ENCODE measurements at places on chromosomes 11 and 22. TPM values are rescaled to one million over a fixed set of nuclear protein-coding genes. Genes with fewer than 3 reads are reported as not detected.

DNA sequence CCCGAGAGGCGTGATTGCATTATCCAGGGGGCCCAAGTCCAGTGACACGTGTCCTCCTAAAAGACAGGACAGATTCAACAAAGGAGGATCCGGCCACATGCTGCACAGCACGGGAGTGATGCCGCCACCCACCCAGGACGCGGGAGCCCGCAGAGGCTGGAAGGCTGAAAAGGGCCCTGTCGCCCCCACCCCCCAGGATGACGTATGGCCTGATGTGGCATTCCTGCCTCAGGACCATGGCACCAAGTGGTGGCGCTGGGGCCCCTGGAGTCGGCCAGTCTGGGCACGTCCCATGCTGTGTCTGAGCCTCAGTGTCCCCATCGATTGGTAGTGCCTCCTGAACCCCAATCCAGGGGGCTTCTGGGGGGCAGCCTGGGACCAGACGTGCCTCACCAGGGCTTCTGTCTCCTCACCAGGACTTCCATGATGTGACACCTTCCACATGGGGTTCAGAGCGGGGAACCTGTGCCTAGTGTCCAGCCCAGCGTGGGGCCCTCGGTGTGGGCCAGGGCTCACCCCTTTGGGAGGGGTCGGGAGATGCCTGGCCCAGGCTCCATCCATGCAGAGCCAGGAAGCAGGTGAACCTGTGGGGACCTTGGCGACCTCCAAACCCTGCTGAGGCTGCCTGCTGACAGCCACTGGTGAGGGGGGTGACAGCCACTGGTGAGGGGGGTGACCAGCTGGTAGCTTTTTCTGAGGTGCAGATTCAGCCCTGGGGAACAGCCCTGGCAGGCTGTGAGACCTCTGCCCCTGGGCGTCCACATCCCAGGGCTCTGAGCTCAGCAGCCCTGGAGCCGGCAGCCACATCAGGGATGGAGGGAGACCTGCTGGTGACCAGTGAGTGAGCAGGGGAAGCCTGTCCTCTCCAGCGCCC lies 75.3 kb downstream of the KCNQ1 start:
- peaks cover under 1% of the 10 kb centered on the region for H3K4me1 ChIP-seq
- DNase-seq = no peak
- no peaks in the 10 kb centered on the region for H3K36me3 ChIP-seq
- H3K27me3 ChIP-seq = no peaks in the 10 kb centered on the region

- H3K36me3 ChIP-seq = peaks cover 3% of the 10 kb centered on the region
- DNase-seq = no peak
- peaks cover 51% of the 10 kb centered on the region for H3K4me1 ChIP-seq
- H3K27ac ChIP-seq = no peak overlapping the region
- H3K27me3 ChIP-seq = no peaks in the 10 kb centered on the region
Observed at GRCh38 chr22:24137595-24137994, 43.7 kb upstream of the SUSD2 start.

DNA sequence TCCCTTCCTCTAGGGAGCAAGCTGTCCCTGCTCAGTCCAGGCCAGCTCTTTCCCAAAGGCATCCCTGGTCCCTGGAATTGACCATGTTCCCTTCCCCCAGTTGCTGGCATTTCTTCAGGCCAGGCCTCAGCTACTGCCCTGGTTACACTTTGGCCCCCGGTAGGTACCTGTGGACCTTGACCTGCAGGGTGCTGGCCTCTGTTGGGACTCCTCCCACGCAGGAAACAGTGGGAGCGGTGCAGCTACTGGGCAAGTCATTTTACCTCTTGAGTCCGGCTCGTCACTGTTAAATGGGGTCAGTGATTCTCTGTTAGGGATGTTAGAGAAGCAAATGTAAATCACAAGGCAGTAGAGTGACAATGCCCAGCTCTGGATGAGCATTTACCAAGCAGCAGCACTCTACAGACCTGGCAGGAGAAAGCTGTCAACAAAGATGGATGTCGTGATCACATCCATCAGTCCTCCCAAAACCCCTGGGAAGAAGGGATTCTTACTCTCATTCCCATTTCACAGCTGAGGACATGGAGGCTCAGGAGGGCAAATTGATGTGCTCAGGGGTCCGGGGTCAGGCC lies 16.9 kb downstream of the MYO7A start:
- no peak overlapping the region for H3K4me3 ChIP-seq
- H3K4me1 ChIP-seq = peaks cover 9% of the 10 kb centered on the region
- no peak for DNase-seq
- no peak overlapping the region for H3K27ac ChIP-seq

DNA sequence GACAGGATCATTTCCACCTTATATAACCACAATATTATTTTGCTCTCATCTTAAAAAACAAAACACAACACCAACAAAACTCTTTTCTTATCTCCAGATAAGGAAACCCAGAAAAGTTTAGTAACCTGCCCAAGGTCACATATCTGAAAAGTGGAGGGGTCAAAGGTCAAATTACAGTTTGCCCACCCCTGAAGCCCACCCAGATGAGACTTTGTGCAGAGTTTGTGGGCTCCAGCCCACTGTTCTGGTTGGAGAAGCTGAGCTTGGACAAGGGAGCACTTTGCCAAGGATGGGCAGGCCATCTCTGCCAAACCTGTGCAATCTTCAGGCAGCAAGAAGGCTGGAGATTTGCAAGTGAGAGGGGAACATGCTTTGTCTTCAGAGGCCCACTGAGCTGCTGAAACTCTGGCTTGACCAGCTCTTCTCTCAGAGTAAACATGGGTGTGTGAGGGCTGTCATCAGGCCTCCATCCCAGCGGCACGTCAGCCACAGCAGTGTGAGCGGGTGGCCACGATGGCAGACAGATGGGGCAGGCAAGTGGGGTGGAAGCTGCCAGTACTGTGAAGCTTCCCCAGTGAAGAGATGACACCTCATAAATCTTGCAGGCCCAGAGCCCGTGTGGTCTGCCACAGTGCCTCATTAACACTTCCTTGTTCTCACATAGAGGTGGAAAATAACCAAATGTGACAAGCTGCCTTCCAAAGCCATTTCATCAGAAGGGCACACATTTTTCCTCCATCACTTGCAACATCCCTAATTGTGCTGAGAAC lies 111.8 kb downstream of the CCDC81 start:
- H3K4me3 ChIP-seq = no peak overlapping the region

GRCh38 chr11:45993531-45994001 lies 71.1 kb downstream of the LARGE2 start:
- peaks cover 9% of the 10 kb centered on the region for H3K4me1 ChIP-seq
- DNase-seq = no peak
- no peaks in the 10 kb centered on the region for H3K27me3 ChIP-seq
- peak overlapping the region; percentile 55 for H3K27ac ChIP-seq
- H3K36me3 ChIP-seq = no peaks in the 10 kb centered on the region

- no peaks in the 10 kb centered on the region for H3K4me1 ChIP-seq
- no peaks in the 10 kb centered on the region for H3K27me3 ChIP-seq
- no peak overlapping the region for H3K4me3 ChIP-seq
- H3K27ac ChIP-seq = no peak overlapping the region
- H3K36me3 ChIP-seq = no peaks in the 10 kb centered on the region
Observed at GRCh38 chr22:22949953-22950352, 62.3 kb downstream of the IGLL5 start.

- no peak for DNase-seq
- H3K27me3 ChIP-seq = no peaks in the 10 kb centered on the region
- no peak overlapping the region for H3K27ac ChIP-seq
Observed at GRCh38 chr22:42699281-42699975, 21.2 kb downstream of the A4GALT start.

- DNase-seq = no peak
- peaks cover 22% of the 10 kb centered on the region for H3K4me1 ChIP-seq
- H3K4me3 ChIP-seq = no peak overlapping the region
- no peak overlapping the region for H3K27ac ChIP-seq
- peaks cover 39% of the 10 kb centered on the region for H3K36me3 ChIP-seq
Observed at GRCh38 chr11:130911306-130911705, 5.0 kb downstream of the SNX19 start.

DNA sequence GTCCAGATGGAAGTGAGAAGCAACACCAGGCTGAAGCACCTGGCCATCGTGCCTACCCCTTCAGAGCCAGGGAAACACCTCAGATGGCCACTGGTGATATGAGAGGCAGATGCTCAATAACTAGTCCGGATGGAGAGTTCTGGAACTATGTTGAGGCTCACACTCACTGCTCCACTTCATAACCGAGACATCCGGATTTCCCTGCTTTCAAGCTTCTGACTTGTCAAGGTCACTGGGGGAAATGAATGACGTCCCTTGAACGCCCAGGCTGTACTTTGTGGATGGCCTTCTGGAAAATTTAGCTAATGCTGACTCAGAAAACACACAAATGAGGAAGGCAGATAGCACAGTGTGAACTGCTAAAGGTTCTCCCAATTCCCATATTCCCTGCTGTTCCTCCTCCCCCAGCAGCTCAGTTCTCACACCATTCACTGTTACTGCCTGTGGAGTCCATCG lies at the start of gene LYVE1:
Gene LYVE1, minus strand, starts transcription at position 180 of the 456 bp plus-strand sequence. Its CDS starts 133 bp downstream, at position 47.
- H3K36me3 ChIP-seq = no peaks in the 10 kb centered on the region
- no peaks in the 10 kb centered on the region for H3K4me1 ChIP-seq
- DNase-seq = no peak
- H3K27me3 ChIP-seq = no peaks in the 10 kb centered on the region
- H3K4me3 ChIP-seq = no peak within 1 kb of the TSS

DNA sequence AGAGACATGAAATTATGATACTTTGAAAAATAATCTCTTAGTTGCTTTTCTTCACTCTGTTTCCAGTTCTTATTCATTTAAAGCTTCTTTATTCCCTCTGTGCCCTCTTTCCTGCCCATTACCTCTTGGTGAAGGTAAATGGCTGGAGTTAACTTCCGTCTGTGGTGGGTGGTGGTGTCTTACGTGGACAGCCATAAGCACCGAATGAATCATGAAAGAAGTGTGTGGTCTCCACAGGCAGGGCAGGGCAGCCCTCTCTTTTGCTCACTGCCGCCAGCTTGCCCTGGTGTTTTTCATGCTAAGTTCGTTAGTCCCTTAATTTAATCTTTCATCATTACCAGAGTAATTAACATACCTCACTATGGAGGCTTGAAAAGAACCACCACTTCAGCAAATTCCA lies 98.7 kb upstream of the SORL1-AS1 start:
- no peaks in the 10 kb centered on the region for H3K27me3 ChIP-seq
- peaks cover 3% of the 10 kb centered on the region for H3K4me1 ChIP-seq
- DNase-seq = no peak
- H3K27ac ChIP-seq = no peak overlapping the region
- no peak overlapping the region for H3K4me3 ChIP-seq

GRCh38 chr11:65576232-65576866 lies 496 bp downstream of the EHBP1L1 start:
- no peaks in the 10 kb centered on the region for H3K27me3 ChIP-seq
- H3K36me3 ChIP-seq = peaks cover 16% of the 10 kb centered on the region
- peak overlapping the region; percentile 89 for H3K4me3 ChIP-seq
- peak overlapping the region; percentile 89 for H3K27ac ChIP-seq
- no peak for DNase-seq

DNA sequence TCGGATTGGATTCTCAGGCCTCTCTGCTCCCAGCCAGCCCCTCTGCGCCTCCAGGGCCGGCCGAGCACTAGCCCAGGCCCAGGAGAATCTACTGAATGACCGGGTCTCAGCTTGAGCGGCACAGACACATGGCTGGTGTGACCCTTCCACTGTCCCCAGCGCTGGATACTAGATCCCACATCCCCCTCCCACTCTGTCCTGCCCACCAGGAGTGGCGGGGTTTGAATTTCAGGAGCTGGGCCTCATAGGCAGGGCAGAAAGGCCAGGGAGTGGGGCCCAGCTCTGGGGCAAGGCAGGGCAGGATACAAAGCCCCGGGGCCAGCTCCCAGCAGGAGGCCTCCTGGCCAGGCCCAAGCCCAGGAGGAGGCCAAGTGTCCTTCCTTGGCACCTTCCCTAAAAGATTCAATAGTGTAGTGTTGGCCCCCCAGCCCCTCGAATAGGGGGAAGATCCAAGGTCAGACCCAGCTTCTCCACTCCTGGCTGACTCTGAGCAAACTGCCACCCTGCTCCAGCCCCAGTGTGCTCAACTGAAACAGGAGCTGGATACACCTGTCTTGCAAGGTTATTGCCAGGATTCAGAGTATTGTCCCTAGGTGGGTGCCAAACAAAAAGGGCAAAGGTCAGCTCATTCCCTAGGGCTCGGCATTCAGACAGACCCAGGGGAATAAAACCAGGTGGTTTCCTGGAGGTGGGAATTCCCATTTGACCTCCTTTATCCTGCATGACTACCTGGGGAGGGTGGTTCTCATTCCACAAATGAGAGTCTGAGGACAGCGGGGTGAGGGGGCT lies 22.5 kb upstream of the TCF20 start:
- DNase-seq = no peak
- H3K27me3 ChIP-seq = no peaks in the 10 kb centered on the region
- H3K4me3 ChIP-seq = no peak overlapping the region
- no peak overlapping the region for H3K27ac ChIP-seq
- H3K4me1 ChIP-seq = peaks cover 35% of the 10 kb centered on the region

- no peaks in the 10 kb centered on the region for H3K36me3 ChIP-seq
- no peak for DNase-seq
- H3K4me1 ChIP-seq = no peaks in the 10 kb centered on the region
- H3K27me3 ChIP-seq = no peaks in the 10 kb centered on the region
Observed at GRCh38 chr11:120718171-120718570, 206.6 kb downstream of the GRIK4 start.

DNA sequence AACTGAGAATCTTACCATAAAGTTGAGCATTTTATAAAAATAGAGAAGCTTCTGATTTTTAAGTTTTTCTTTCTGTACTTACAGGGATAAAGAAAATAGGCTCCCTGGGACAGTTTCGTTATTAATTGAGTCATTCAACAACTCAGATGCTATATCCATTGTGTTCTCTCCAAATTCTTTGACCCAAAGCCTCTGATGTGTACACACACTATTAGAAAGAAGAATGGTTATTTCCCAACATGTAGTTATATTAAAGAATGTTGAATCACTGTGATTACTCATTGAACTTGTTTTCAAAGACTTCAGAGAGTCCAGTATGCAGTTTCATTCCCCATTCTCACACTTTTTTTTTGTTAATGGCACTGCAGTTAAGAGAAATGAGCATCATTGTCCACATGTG lies 734.3 kb upstream of the ARHGAP42 start:
- H3K4me1 ChIP-seq = no peaks in the 10 kb centered on the region
- no peaks in the 10 kb centered on the region for H3K27me3 ChIP-seq
- no peak overlapping the region for H3K4me3 ChIP-seq
- H3K36me3 ChIP-seq = no peaks in the 10 kb centered on the region
- no peak overlapping the region for H3K27ac ChIP-seq

- peaks cover 35% of the 10 kb centered on the region for H3K36me3 ChIP-seq
- no peaks in the 10 kb centered on the region for H3K27me3 ChIP-seq
- peaks cover 74% of the 10 kb centered on the region for H3K4me1 ChIP-seq
- DNase-seq = no peak
Observed at GRCh38 chr22:45169591-45170466, 6.1 kb downstream of the NUP50 start.

The PANX3 gene
- polyA plus RNA-seq = not detected

The TREH gene
- polyA plus RNA-seq = not detected

The TYMP gene
- 17.5 TPM for polyA plus RNA-seq

The MS4A15 gene
- not detected for polyA plus RNA-seq

The CSF2RB gene
- polyA plus RNA-seq = 0.09 TPM

The PLAAT4 gene
- polyA plus RNA-seq = 612 TPM

The SAA1 gene
- not detected for polyA plus RNA-seq

The ZP1 gene
- polyA plus RNA-seq = 0.22 TPM
